ENCODE measurements at places on chromosomes 2 and 18.

- no peak for DNase-seq
Observed at GRCh38 chr2:73232403-73233153, 461 bp downstream of the PRADC1 start.

DNA sequence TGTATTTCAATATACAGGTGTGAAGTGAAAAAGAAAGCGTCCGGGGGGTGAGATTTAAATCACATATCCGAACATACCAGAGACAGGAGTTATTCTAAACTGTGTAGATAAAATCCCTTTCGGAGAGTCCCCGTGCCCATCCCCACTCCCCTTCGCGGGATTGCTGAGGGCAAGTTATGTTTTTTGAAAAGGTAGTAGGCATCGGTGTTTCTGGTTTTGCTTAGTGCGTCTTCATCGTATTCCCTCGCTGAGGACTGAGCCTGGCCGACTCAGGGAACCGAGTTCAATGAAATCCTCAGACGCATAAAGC lies 583.4 kb downstream of the ZEB2 start:
- no peak for DNase-seq

GRCh38 chr2:105545730-105546627 lies 147.1 kb upstream of the FHL2 start:
- peak; percentile 28 for DNase-seq

DNA sequence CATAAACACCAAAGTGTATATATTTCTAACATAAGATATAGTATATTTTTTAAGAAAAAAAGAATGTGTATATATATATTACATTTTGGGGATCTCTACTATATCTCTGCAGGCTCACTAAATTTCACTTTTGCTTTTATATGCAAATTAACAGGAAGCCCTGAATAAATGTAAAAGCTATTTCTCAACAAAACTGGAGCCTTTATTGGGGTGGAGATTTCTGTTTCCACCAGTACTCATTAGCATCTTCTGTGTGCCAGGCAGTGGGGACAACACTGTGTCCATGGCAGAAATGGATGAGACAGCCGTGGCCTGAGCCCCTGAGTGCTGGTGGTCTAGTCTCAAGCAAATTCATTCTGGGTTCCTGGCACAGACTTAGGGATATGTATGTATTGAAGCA lies 41.3 kb downstream of the C18orf63 start:
- peak; percentile 5 for DNase-seq

DNA sequence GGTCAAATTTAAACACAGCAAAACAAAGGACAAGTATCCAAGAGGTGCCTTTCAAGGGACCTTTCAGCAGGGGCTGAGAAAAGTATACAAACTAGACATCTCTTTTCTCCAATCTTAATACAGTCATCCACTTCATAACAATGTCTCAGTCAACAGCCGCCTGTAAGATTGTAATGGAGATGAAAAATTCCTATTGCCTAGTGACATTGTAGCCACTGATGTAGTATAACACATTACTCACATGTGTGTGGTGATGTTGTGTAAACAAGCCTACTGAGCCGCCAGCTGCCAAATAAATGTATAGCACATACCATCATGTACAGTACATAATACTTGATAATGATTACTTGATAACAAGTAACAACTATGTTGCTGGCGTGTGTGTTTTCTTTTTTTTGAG lies 31.0 kb downstream of the VIT start:
- no peak for DNase-seq

DNA sequence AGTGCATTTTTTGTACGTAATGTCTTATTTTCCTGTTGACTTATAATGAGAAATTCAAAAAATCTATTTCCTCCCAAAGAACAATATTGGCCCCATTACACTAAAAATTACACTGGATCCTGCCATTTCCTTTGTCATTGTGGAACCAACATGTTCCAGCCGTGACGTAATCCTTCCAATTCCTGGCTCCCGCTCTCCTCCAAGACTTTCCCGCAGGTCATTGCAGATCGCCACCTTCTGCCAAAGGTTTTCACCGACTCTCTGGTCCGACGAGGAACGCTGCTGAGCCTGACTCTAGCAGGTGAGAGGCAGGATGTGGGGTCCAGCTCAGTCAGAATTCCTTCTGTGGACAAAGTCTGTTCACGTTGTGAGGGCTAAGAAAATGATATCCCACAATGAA lies 38.0 kb downstream of the PTGR3 start:
- no peak for DNase-seq
